Stimulated activated naive CD4-positive, alpha-beta T cell (primary cell): ENCODE measurements at places on chromosomes 13 and 19.

DNA sequence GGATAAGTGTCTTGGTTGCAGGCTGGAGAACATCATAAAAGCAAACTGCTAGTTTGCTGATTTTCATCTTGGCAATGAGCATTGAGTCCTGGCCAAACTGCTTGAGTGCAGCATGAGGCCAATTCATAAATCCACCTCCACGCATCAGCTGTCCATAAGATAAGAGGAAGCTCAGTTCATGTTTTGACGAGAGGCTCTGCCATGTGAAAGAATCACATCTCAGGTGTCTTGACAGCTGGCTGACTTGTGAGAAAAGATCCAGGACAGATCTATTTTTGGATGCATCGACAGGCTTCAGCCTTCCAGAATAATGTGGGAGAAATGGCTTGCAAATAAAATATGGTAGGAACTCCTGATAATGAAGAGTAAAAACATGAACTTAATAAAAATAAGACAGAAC, 5.4 kb upstream of the ZNF682 start:
- no peak for DNase-seq

DNA sequence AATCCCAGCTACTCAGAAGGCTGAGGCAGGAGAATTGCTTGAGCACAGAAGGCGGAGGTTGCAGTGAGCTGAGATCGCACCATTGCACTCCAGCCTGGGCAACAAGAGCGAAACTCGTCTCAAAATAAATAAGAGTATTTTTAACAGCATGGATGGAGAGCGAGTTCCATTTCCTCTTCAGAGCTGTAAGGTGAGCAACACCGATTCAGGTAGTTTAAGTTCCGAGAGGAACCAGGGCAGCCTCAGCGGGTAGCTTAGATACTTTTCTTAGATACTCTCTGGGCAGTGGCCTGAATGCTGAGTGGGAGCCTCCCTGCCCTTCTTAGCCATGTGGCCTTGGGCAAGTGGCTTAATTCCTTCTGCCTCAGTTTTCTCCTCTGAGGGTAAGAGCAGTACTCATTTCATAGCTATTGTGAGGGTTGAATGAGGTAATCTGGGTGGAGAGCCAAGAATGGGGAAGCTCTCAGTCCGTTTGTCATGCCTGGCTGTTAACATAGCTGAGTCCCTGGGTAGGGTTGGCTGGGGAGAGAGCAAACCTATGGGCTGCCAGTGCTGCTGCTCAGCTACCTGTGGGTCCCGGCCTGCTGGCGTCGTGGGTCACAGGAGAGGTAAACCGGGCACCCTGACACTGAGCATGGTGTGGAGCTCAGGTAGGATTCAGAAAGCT, 4.1 kb downstream of the ATP11A start:
- no peak for DNase-seq

DNA sequence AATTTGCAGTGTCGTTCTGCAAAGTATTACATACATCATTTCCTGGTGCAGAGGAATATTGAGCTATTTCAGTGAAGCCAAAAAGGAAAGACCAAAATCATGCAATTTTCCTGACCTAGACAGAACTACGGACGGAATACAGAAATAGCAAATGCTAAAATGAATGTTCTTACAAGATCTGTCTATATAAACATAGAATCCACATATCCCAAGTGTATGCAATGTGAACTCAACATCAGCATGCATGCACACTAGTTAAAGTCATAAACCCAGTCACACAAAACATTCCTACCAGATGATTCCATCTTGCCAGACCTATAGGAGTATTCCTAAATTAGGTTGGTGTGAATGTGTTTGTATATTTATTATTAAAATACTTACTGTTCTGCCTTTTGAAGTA, 383.7 kb upstream of the ZNF507 start:
- DNase-seq = no peak

GRCh38 chr13:37486171-37486681, 112.3 kb downstream of the POSTN start:
- no peak for DNase-seq

DNA sequence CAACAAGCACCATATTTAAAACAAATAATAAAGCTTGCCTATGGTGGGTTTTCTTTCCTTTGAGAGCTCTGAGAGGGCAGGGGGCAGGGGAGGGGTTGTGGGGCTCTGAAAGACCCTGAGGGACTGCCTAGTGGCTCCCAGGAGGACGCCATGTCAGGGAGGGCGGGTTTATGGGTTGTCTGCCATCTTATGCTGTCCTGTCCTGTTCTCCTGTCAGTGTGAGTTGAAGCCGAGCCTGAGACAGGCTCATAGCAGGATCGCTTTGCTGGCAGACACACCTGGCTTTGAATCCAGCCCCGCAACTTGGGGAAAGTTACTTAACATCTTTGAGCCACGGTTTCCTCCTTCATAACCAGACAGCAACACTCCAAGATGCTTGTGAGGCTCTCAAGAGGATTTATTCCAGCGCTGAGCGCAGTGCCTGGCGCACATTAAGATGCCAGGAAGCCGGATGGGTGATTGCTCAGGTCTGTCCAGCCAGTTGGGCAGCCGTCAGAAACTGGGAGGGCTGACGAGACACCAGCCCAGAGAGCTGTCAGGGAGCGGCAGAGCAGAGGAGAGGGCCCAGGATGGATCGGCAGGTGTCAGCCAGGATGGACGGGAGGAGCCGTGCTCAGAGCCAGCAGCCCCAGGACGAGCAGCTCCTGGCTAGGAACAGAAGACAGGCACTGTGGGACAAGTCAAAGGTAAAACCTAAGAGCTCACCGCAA, 36.8 kb upstream of the C1QTNF9 start:
- DNase-seq = peak; percentile 13

DNA sequence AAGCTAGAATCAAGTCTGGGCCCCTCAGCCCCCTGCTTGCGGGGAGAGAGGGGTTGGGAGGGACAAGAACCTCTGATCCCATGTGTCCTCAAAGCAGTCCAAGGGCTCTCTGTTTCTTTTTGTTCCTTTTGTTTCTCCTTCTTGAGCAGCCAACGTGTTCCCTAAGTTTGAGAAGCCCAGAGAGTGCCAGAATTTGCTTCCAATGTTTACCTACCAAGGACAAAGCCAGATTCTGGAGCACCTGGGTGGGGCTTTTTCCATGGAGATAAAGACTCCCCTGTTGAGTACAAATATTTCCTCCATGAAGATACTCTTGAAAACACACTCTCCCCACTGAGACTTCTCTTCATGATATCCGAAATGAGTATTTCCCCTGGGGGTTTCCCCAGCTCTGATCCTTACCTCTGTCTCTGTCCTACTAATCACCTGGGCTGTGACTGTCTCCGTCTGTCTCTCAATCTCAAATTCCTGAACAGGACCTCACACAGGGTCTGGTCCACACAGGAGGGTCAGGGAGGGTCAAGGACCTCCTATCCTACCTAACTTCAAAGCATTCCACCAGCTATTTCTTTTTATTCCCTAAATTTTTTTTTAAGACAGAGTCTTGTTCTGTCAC, 27.4 kb downstream of the CD177 start:
- no peak for DNase-seq

DNA sequence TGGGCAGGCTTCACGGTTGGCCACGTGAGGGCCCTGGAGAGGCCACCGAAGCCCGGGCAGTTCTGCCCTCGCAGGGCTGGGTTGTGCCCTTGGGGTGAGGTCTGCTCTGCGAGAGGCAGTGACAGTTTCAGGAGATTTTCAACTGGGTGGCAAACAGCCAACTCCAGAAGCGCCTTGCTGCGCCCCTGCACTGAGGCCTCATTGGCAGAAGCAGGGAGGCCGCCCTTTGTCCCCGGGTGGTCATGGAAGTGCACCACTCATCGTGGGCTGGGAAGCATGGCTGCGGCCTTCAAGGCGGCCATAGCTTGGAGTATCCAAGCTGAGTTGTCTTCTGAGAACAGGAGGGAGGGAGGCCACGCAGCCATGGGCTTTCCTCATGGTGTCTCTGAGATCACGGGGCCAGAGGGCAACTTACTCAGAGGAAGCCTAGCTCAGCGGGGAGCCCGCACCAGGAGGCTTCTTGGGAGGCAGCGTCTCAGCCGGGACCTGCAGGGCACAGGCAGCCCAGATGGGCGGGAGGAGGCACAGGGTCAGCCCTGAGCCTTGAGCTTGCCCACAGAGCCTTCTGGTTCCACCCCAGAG, 14.8 kb downstream of the PLEKHJ1 start:
- DNase-seq = no peak

- no peak for DNase-seq
Measured at GRCh38 chr19:48514123-48514458, 2.5 kb upstream of the LMTK3 start.

- no peak for DNase-seq
Measured at GRCh38 chr13:50014386-50014785, 858 bp upstream of the KCNRG start.

GRCh38 chr19:45553464-45553863, 31.1 kb downstream of the OPA3 start:
- DNase-seq = no peak

DNA sequence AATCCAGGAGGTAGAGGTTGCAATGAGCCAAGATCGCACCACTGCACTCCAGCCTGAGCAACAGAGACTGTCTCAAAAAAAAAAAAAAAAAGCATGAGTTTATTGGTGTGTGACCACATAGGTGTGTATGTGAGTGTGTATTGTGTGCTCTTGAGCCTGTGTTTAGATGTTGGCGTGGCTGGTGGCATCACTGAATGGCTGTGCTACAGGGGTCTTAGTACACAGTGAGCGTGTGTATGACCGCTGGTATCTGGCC, 2.5 kb downstream of the SLC1A5 start:
- no peak for DNase-seq

GRCh38 chr13:97030705-97031452, 36.6 kb upstream of the OXGR1 start:
- no peak for DNase-seq

DNA sequence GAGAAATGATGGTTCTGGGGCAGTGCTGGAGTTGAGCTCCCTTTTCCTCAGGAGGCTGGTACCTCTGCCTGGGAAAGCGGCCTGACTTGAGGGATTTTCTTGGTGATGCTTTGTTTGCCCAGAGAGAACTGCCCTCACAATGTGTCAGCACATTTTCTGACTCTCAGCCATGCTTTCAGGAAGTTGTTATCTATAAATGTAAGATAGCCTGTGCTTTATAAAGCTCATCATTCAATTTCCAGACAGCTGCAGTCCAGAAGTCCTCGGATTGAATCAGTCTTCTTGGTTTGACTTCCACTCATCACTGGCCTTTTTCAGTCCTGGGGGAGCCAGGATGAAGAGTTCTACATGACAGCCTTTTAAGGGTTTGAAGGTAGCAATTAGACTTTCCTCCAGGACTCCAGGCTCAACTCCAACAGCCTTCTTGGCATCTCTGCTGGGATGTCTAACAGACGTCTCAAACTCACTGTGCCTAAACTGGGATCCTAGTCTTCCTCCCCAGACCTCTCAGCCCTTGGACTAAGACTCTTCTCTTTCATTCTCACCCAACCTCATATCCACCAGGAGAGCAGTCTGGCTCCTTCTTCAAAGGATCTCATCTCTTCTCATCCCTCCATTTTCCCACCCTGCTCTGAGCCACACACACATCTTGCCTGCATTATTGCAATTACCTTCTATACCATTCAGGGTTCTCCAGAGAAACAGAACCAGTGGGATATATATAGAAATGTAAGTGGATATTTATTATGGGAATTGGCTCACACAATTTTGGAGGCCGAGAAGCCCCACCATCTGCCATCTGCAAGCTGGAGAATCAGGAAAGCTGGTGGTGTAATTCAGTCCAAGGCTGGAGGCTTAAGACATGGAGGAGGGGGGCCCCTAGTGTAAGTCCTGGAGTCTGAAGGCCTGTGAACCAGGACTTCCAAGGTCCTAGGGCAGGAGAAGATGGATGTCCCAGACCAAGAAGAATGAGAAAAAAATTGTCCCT, 13.1 kb downstream of the ERICH6B start:
- no peak for DNase-seq

DNA sequence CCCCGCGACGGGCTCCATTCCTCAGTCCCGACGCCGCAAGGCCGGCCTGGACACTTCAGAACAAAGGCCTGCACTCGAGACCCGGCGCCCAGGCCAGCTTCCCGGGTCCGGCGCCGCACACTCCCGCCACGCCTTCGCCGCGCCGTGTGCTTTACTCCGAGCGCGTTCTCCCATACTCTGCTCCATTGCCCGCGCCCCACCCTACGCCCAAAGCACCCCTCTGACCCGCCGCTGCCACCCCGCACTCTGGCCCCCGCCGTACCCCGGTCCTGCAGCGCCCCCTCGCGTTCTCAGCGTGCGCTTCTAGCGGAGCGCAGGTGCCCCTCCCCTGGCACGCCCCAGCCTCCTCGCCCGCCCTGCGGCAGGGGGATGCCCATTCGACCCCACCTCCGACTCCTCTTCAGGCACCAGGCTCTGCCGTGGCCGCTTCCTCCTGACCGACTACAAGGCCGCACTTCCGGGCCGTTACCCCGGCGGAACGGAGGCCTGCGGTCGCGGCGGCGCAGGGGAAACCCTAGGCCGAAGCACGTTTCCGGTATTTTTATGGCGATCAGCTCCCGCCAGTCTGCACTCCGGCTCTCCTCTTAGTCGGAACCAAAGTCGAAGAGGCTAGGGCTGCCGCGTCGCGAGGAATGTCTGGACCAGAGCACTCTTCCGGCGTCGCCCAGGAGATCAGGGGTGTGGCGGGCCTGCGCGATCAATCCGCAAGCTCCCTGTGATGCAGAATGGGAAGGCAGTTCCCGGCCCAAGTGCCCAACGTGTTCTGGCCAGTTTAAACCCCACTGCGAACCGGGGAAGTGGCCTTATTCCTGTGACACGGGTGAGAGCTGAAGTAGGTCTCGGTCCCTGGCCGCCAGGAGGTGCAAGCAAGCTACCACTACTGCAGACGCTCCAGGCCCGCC, at the start of gene ZBTB45:
Gene ZBTB45 (minus strand): TSS at position 456 of the 902 bp plus-strand sequence. CDS start 2,137 bp downstream, outside the sequence.
- DNase-seq = peak; percentile 89

DNA sequence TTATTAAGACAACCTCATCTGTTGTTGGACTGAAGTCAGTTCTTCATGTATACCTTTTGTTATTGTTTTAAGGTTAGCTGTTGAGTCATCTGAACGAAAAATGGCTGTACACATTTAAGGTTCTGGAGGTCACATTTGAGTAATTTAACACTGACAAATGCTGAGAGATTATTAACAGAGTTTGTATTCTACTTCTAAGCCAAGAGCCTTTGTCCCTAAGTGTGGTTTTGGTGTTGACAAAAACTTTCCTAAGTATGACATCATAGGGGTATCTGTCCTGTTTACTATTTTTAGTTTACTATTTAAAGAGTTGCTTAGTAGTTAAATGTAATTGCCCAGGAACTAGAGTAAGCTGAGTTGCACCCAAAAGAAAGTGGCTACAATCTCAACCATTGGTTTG, 71.9 kb downstream of the CDK8 start:
- no peak for DNase-seq

GRCh38 chr13:97307882-97308624, 85.9 kb downstream of the MBNL2 start:
- DNase-seq = no peak

DNA sequence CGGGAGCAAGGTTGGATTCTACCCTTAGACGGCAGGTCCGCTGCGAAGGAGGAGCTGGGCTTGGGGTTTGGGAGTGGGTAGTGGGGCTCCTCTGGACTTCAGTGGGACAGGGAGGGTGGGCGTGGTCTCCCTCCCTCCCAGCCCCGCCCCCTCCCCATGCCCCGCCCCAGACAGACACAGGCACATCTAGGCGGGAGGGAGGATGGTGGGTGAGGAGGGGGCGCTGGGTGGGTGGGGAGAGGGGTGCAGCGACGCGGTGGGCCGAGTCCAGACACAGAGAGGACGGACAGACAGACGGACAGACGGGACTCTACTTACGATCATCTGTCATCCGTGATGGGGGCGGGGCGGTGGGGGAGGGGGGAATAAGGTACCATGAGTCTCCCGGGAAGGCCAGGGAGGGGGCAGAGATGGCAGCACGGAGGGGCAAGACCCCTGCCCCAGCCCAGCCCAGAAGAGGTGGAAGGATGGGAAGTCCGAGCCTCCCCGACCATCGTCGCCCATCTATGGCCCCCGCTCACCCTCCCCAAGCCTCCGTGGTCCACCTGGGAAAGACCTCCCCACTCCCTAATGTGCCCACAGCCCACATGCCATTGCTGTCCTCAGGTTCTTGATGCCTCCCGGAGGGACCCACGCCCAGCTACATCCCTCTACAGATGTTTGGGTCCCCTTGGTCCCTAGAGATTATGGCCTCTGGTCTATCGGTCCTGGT, 64.8 kb downstream of the UNC13A start:
- DNase-seq = no peak
